ENCODE measurements at places on chromosomes 1 and 21.

- DNase-seq = peak; percentile 30
These were observed 8.8 kb upstream of the OBSCN start for GRCh38 chr1:228198977-228199590.

GRCh38 chr1:207355513-207356295 lies 34.2 kb downstream of the CD55 start:
- no peak for DNase-seq

DNA sequence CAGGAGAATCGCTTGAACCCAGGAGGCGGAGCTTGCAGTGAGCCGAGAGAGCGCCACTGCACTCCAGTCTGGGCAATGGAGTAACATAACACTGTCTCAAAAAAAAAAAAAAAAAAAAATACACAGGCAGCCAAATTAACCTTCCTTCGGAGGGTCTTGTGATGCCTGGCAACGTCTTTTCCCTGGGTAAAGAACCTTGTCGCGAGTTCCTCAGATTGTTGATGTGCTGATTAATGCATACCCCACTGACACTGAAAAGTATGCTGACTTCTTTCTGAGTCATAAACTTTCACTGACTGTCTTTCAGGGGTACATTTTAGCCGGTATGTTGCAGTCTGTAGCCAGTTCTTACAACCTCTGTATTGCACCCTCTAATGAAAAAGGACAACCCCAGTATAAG lies 95.1 kb upstream of the SOD1 start:
- no peak for DNase-seq

DNA sequence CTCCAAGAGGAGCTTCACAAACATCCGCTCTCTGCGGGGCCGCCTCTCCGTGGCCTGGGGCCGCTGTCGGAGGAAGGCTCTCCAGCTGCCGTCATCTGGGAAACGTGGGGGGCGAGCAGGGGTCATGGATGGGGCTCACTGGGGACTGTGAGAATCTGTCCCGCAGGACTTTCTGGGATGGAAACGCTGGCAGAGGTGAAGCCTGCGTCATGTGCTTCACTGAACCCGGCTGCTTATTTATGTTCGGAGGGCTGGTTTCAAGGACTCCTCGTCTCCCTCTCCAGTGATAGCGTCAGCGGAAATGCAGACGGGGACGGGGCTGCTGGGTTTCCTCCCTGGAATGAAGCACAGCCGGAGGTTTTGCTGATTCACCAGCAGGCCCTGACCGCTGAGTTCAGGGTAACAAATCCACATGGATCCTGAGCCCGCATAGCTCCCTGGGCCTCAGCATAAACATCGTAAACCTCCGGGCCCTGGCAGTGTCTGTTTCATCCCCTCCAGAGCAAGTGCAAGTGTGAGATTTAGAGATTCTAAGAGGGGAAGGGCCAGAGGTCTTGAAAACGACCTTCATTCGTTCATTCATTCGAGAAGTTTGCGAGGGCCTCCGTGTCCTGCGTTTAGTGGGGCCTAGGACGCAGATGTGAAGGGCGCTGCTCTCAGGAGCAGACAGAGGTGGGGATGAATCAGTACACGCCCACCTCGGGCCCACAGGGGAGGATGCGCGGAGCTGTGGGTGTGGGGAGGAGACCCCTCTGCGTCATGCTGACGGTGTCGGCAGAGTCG lies 7.0 kb upstream of the POFUT2 start:
- DNase-seq = peak; percentile 94

DNA sequence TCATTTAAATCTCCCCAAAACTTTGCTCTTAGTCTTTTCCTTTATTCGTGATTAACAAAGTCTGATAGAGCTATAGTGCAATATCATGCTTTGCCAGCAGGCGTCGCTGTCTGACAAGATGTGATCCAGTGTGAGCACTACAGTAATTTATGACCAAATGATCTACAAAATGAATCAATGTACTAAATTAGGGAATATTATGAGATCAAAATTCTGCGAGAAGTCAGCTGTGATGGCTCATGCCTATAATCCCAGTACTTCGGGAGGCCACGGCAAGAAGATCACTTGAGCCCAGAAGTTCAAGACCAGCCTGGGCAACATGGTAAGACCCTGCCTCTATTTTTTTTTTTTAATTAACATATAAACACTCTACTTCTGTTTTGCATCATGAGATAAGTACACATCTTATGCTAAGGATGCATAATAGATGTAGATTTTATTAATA lies 3.6 kb upstream of the SPSB1 start:
- DNase-seq = no peak

DNA sequence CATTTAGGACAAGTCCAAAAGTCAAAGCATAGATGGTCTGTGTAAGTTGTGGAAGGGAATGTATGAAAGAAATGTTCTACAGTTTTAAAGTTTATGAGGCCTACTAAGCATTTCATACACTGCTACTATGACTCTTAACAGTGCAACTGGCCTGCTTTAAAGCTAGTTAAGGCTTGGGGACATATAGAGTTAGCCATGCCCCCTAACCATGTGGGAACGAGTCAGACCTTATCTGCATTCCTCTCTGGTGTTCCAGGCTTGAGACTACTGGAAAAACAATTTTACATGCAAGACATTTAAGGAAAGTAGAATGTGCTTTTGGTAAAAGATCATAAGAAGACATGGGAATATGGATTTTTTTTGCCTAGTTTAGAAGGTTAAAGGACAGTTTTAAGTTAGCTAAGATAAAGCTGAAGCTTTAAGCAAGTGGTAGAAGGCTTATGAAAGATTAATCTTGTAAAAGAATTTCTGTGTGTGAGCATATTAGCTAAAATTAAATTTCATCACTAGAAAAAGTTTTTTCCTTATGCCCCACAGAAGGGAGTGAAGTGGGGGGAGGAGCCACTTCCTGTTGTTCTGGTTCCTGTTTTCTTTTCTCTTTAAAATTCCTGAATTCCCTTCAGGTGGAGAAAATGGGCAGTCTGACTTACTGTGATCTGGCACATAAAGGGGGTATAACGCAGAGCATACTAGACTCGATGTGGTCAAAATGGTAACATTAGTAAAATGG lies 8.9 kb upstream of the CD48 start:
- DNase-seq = no peak

GRCh38 chr1:152486400-152487006 lies 24.1 kb upstream of the LCE5A start:
- DNase-seq = no peak

DNA sequence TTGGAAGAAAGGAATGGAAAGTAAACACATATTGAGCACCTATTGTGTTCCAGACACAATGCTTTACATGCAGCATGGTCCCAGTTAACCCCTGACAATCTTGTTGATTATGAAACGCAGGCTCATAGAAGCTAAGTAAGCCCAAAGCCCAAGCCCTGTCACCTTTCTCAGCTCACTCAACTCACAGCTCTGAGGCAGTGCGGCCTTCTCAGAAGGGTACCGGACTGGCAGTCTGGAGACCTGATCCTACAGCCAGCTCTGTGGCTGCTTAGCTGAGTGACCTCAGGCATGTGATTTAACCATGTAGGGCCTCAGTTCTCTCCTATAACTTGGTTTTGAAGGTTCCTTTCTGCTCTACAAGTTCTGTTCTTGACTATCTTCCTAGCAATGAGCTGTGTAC lies 464 bp upstream of the RNASEL start:
- no peak for DNase-seq

DNA sequence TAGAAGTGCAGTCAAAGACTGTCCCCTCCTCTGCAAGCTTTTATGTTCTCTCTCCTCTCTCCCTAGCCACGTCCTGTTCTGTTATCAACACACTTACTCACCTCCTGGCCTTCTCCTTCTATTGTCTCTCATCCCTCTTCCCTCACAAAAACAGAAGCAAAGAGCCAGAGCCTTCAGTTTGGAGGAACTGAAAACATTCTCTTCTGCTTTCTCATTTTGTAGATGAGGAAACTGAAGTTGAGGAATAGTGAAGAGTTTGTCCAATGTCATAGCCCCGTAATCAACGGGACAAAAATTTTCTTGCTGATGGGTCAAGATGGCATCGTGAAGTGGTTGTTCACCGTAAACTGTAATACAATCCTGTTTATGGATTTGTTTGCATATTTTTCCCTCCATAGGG lies 1.9 kb downstream of the NLRP3 start:
- DNase-seq = no peak

All from AG08395 (cell line).